ENCODE measurements at places on chromosomes 12 and 14.
A peak's percentile ranks its signal among the peaks of the same experiment; 100 is the strongest.

DNA sequence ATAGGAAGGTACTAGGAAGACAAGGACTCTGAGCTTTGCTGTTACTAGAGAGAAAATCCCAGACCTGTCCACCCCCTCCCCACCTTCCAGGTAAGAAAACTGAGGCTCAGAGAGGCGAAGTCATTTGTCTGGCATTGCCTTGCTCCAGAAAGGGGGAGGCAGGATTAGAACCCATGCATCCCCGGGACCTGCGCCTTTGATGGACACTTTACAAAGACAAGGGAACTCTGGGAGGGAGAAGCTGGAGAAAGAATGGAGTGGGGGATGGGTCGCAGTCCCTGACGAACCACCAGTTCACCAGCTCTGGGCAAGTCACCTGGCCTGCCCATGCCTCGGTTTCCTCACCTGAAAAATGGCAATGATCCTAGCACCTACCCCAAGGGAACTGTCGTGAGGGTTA, 10.8 kb downstream of the TRPV4 start:
- H3K4me1 ChIP-seq, result peaks cover 52% of the 10 kb centered on the region
- peak overlapping the region; percentile 7 for H3K27ac ChIP-seq
- H3K36me3 ChIP-seq, result no peaks in the 10 kb centered on the region
- no peak for DNase-seq

- H3K27ac ChIP-seq, result peak overlapping the region; percentile 1
- H3K4me1 ChIP-seq, result peaks cover 26% of the 10 kb centered on the region
- no peak overlapping the region for H3K4me3 ChIP-seq
- no peak for DNase-seq
- H3K27me3 ChIP-seq, result no peaks in the 10 kb centered on the region
These were observed 13.1 kb downstream of the COPZ1 start for GRCh38 chr12:54337854-54338650.

DNA sequence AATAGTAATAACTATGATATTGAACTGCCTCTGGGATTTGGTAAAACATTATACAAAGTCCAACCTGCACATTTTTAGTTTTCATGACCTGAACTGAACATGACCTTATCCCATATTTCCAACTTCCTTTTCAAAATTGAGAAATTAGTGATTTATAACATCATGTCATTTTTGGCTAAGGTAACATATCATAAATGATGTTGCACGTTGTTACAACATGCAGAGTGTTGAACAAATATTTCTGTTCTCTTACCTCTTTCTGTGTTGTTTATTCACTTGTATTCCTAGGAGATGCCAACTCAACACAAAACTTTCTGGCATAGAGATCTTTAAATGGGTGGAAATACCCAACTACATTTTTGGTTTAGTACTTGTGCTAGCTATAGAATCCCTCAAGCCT, 496.0 kb downstream of the SLC6A15 start:
- DNase-seq, result no peak
- H3K27ac ChIP-seq, result no peak overlapping the region
- no peaks in the 10 kb centered on the region for H3K27me3 ChIP-seq
- no peak overlapping the region for H3K4me3 ChIP-seq

DNA sequence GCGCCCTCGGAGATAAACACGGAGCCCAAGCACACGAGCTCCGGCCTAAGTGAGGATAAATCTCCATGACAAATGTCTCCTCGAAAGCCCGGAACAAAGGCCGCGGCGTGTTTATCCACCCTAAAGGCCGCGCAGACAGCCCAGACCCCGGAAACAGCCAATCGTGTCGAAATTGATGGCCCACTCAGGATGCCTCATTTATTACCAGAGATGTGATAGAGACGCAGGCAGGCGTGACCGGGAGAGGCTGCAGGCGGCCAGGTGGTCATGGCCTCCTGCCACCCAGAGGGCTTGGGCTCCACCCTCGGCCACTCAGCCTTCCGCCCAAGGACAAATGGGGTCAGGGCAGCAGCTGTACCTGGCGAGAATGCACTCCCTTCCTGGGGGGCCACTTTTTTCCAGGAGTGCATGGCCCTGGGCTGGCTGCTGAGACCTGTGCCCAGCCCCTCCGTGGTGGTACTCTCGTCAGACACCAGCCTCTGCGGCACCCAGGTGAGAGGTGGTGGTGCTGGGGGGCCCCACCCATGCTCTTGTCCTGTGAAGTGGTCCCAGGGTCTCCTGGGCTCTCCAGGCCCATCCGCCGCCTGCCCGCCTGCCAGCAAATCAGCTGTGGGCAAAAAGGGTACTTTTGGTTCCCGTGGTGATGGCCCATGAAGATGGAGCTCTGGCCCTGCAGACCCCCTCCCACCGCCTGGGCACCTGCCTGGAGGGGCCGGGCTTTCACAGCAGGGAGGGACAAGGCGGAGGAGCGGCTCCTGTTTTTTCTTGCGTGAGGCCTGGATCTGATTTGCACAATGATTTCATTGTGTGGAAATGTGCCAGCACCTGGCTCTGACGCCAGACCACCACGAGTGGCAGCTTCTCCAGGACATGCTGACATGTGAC, 211.5 kb upstream of the C14orf180 start:
- H3K4me1 ChIP-seq, result no peaks in the 10 kb centered on the region
- H3K4me3 ChIP-seq, result no peak overlapping the region
- peaks cover 59% of the 10 kb centered on the region for H3K27me3 ChIP-seq
- H3K27ac ChIP-seq, result no peak overlapping the region

- H3K4me3 ChIP-seq, result no peak overlapping the region
- H3K4me1 ChIP-seq, result peaks cover 64% of the 10 kb centered on the region
- DNase-seq, result peak; percentile 83
These were observed 5.1 kb upstream of the TNFAIP2 start for GRCh38 chr14:103118018-103118662.

GRCh38 chr12:89253488-89253887, 98.8 kb downstream of the DUSP6 start:
- no peaks in the 10 kb centered on the region for H3K27me3 ChIP-seq
- no peak for DNase-seq
- H3K27ac ChIP-seq, result no peak overlapping the region
- H3K4me1 ChIP-seq, result peaks cover 5% of the 10 kb centered on the region
- no peak overlapping the region for H3K4me3 ChIP-seq

DNA sequence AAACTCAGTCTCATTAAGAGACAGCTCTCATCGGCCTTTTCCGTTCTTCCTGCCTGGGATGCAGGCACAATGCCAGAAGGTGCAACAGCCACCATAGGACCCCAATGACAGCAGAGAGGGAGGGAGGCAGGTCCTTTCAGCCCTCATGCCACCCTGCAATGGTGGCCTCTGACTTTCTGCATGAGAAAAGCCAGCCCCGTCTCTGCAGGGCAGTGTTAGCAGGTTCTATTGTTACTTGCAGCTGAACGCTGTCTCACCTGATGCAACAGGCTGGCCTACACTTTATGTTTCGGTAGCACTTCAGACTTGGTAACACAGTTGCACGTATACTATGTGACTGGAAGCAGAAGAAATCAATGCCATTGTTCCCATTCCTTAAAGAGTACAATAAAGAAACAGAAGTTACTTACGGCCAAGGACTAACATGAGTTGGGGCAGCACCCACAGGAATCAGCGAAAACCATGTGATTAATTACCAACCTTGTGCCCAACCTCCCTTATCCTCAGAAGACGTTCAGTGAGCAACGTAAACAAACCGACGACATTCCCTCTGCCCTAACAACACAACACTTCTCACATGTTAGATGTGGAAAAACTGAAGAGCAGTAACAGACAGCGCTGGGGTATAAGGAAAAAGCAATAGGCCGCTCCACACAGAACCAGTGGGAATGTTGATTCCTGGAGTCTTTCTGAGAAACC, 102.1 kb downstream of the RIMBP2 start:
- peak; percentile 43 for DNase-seq
- H3K4me1 ChIP-seq, result no peaks in the 10 kb centered on the region

- no peak for DNase-seq
- H3K4me3 ChIP-seq, result no peak overlapping the region
- no peaks in the 10 kb centered on the region for H3K4me1 ChIP-seq
These were observed 223.4 kb upstream of the GARIN2 start for GRCh38 chr14:66965831-66966230.

DNA sequence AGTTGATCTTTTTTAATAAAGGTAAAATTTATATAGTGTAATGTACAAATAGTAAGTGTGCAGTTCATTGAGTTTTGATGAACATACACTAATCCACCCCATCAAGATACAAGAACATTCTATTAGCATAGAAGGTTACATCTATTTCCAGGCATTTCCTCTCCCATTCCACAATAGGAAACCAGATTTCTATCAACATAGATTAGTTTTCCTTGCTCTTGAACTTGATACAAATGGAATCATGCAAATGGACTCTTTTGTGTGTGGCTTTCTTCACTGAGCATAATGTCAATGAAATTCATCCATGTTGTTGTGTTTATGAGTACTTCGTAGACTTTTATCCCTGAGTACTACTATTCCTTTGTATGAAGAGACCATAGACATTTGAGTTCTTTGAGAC, 10.8 kb downstream of the STYX start:
- no peak for DNase-seq
- no peak overlapping the region for H3K4me3 ChIP-seq
- peaks cover 6% of the 10 kb centered on the region for H3K36me3 ChIP-seq
- no peaks in the 10 kb centered on the region for H3K27me3 ChIP-seq

DNA sequence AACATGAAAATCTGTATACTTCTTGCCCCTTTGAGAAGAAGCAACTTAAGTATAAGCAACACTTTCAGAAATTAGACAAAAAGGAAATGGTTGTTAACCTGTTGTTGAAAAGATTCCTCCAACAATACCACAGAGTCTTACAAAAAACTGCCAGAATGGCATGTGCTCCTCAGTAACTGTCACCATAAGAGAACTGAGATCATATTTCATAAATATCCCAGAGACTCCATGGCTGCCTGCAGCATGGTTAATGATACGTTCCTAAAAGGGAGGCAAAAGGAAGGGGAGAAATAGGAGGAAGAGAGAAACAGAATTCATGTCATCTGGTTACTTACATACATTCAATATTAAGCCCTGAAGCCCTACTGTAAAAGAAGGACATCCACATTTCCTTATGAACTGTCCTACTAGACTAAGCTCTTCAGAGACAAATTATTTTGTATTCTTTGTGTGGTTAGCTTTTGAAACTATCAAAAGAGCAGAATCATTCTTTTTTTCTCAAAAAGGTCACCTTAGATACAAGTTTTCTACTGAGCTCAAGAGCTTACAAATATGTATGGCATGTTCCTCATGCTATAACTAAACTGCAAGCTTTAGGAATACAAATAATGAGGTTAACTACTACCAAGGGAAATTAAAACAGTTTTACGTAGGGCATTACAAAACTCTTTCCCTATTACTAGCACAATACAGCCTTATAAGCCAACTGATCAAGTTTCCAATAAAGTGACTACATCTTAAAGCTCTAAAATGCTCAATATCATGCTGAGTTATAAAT, 37.8 kb downstream of the ERGIC2 start:
- DNase-seq, result no peak
- no peak overlapping the region for H3K27ac ChIP-seq
- H3K27me3 ChIP-seq, result no peaks in the 10 kb centered on the region
- peaks cover 60% of the 10 kb centered on the region for H3K36me3 ChIP-seq
- H3K4me1 ChIP-seq, result no peaks in the 10 kb centered on the region

- H3K4me3 ChIP-seq, result no peak overlapping the region
- H3K36me3 ChIP-seq, result no peaks in the 10 kb centered on the region
- DNase-seq, result peak; percentile 66
- H3K27me3 ChIP-seq, result no peaks in the 10 kb centered on the region
These were observed 68.4 kb downstream of the GALNT16 start for GRCh38 chr14:69328317-69328716.

- H3K4me1 ChIP-seq, result no peaks in the 10 kb centered on the region
- H3K4me3 ChIP-seq, result no peak overlapping the region
- H3K36me3 ChIP-seq, result no peaks in the 10 kb centered on the region
- H3K27ac ChIP-seq, result no peak overlapping the region
These were observed 78.9 kb downstream of the DACT1 start for GRCh38 chr14:58716706-58717105.

DNA sequence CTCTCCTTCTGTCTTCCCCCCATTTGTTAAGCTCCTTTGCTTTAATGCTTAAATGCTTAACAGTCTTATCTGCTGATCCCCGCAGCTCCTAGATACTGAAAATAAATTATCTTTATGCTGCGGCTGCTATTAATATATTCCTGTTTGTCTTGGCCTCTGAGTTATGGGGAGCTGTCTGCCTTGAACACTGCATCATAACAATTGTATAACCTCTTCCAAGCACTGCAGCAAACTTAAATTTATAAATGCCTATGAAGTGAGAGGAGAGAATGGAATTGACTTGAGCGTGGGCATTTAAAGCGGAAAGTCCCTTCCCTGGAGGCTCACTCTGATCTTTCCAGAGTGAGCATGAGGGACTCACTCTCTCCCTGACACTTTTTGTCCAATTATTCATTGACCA, 23.1 kb upstream of the DCP1B start:
- no peak for DNase-seq
- peaks cover 28% of the 10 kb centered on the region for H3K27me3 ChIP-seq
- no peak overlapping the region for H3K27ac ChIP-seq
- peaks cover 5% of the 10 kb centered on the region for H3K4me1 ChIP-seq

DNA sequence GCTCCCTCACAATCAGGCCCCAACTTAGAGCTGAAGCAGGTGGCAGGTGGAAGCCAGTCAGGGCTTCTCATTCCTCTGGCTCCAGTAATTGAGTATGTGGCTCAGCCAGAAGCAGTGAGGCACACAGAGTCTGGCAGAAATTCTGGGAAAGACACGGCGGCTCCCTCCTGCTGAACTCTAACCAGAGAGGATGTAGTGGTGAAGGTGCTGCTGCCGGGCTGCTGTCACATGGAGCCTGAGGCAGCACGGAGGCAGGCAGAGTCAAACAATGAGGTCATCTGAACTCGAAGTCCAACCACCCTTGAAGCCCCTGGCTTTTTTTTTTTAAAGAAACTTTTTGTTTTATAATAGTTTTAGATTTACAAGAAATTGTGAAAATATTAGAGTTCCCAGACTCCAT, 33.4 kb upstream of the SMOC1 start:
- H3K27ac ChIP-seq, result no peak overlapping the region
- H3K36me3 ChIP-seq, result no peaks in the 10 kb centered on the region
- H3K4me1 ChIP-seq, result no peaks in the 10 kb centered on the region
- H3K4me3 ChIP-seq, result no peak overlapping the region
- no peak for DNase-seq
- H3K27me3 ChIP-seq, result peaks cover 11% of the 10 kb centered on the region

DNA sequence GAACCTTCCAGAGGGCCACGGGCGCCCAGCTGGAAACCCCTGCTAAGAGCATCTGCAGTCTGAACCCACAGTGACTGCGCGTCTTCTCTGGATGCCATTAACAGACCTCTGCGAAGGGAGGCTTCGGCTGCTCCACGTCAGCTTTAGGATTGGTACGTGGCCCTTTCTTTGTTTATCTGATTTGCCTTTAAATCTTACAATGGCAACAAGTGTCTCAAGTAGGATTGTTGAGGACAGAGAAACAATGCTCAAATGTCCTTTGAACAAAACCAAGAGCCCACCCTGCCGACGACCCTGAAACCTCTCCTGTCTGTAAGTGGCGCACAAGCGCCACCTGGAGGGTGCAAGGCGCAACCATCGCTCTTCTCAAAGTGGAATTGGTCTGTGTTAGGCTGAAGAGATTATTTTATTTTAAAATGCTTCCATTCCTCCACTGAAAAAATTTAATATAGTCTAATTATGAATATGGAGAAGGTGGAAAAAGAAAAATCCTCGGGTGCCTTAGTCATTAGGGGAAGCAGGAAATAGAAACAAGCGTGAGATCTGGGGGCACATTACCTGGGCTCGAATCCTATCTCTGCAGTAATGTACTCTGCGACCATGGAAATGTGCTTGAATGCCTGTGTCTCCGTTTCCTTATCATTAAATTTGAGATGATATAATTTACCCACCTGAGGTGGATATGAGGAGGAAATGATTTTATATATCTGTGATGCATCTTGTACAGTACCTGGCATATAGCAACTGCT, 82.6 kb upstream of the PTPRB start:
- peaks cover under 1% of the 10 kb centered on the region for H3K27me3 ChIP-seq
- H3K4me1 ChIP-seq, result no peaks in the 10 kb centered on the region
- no peaks in the 10 kb centered on the region for H3K36me3 ChIP-seq
- peak overlapping the region; percentile 30 for H3K4me3 ChIP-seq
- DNase-seq, result no peak
